Stimulated activated CD8-positive, alpha-beta memory T cell treated with anti-CD3 and anti-CD28 coated beads, Interleukin-12 subunit alpha, Interleukin-12 subunit beta, amount 100 ng/mL, for 1 hour (primary cell): ENCODE measurements at places on chromosomes 6 and 20.

- no peak for DNase-seq
These were observed 586.8 kb upstream of the JAG1 start for GRCh38 chr20:11260611-11261010.

DNA sequence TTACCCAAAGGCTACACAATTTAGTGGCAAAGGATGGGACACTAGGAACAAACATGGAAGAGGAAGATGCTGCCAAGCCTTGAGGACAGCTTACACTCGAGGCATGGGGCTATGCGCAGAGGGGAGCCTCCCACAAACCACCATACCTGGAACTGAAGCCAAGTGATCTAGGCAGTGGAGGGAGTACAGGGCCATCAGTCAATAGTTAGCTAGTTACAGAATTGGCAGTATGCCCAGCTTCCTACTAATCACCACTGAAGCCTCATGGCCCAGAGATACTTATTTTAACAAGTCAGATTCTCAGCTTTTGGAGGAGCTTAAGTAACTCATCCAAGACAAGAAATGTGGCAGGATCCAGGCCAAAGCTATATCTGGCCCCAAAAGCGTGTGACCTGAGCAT, 226.6 kb upstream of the MOCS1 start:
- DNase-seq = no peak

GRCh38 chr6:160667639-160668481, 3.8 kb upstream of the LPA start:
- no peak for DNase-seq

DNA sequence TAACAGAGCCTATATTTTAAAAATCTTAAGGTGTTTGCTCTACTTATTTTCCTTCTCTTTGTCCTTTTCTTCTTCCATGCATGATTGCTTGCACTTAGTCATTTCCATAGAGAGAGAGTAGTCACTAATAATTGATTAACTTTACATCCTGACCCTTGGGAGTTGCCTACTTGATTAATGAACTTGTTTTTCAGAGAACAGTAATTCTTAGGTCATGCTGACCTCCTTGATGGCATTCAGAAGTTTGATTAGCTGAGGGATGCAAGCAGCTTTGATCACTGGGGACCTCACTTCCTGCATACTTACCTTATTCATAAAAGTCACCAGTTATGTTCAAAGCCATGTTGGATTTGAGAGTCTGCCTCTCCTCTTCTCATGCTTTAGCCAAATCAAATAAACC, 715.6 kb upstream of the ID4 start:
- DNase-seq = no peak

DNA sequence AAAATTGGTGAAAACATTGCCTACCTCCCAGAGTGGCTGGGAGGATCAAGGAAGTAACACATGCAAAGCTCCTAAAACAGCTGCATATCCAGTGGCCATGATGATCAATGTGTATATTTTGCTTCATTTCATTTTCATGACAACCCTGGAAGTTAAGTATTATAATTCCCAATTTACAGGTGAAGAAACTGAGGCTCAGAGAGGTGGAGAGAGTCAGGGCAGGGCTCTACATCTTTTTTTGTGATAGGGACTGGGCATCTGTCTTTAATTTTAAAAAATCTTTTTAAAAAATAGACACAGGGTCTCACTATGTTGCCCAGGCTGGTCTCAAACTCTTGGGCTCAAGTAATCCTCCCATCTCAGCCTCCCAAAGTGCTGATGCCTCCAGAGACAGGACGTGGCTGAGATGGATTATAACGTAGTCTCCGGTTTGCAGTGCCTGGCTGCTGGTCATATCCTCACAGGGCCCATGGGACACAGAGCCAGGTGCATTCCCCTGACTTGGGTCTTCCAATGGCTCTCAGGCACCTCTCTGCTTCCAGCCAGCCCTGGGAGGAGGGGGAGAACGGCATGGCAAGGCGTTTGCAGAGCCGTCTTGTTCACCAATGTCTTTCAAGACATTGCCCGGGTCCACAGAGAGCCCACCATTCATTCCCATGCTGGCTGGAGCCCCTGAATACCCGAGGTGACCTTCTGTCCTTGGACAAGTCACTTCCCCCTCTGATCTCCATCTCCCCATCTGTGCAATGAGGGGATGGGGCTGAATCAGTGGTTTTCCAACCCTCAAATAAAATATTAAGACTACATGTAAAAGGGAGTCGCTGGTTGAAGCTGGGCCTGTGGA, 38.3 kb downstream of the HNF4A start:
- no peak for DNase-seq

DNA sequence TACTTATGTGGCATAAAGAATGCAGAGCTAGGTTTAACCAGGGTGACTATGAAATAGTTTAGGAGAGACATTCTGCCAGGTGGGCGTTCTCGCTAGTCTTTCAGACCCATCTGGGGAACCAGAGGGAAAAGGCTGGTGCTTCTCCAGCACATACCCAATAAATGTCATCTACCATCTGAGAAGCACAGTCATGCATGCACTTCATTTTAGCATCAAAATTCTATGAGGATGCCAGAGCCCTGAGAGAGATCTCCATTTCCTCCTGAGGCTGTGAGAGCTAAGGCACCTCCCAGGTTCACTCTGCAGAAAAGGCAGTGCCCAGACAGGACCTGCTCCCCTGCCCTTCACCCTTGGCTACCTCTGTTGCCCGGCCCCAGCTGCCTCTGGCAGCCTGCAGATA, 231.7 kb upstream of the PRND start:
- DNase-seq = no peak

DNA sequence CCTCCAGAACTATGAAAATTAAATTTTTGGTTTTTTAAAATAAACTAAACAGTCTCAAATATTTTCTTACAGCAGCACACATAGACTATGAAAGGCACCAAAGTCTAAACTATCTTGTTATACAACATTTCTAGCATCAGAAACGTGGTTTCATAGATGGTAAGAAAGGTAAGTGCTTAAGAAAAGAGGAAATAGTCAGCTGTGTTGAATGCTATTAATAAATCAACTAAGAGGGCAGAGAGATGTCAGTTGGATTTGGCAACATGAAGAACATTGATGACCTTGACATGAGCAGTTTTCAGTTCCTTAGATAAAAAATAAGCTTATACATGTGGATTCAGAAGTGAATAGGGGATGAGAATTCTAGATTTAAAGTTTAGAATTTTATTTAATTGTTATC, 113.6 kb downstream of the RFX6 start:
- DNase-seq = no peak

DNA sequence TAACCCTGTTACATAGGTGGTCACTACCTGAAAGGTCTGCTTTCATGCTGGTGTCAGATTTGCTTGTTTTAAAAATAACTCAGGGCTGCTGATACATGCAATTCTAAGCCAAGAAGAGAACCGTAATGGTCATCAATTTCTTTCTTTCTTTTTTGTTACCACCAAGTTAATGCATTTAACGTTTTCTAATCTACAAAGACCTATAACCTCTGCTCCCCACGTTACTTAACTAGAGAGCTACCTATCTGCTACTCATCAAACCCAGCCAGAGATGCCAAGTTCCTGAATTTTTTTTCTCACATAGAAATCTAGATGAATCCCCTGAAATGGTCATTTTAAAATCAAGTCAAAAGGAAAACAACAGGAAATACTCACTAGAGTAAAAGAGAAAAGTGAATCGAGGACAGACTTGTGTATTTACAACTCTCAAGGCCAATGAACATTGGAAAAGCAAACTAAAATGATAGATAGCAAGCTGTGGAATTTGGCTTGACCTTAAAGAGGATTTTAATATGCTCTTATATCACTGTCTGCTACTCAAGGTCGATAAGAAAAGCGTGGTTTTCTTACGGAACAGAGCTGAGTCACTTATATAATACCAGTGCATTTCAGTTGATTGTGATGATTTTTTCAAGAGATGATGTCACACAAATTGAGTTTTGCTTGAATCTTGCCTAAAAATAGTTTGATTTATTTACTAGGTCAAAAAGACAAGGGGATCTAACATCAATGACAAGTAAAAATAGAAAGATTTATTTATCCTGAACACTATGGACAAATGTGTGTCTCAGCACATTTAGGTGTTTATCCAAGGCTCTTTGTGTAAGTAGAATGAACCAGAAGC, 67.9 kb downstream of the SGK1 start:
- no peak for DNase-seq

GRCh38 chr6:162684052-162684451, 43.5 kb downstream of the PRKN start:
- DNase-seq = no peak

GRCh38 chr6:114312931-114313330, 29.9 kb downstream of the HS3ST5 start:
- no peak for DNase-seq

GRCh38 chr6:127078669-127079068, 39.8 kb upstream of the RSPO3 start:
- DNase-seq = no peak

- no peak for DNase-seq
These were observed 212.5 kb upstream of the ECI2 start for GRCh38 chr6:4347877-4348276.

DNA sequence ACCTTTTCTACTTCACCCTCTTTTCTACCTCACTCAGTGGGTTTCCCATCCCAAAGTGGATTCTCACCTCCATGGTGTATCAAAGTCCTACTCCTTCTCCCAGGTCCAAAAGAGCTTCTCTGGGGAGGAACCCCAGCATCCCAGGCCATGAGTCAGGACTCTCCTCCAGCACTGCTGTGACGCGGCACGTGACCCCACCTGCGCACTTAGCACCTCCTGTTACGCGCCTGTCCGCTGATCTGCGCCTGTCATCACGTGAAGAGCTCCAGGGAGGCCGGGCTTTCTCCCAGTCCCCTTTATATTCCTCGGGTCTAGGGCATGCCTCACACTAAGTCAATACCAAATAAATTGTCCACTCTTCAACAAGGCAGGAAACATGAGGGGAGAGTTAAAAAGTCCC, 226.9 kb upstream of the QKI start:
- DNase-seq = no peak

- no peak for DNase-seq
These were observed 88.8 kb upstream of the PRND start for GRCh38 chr20:4632876-4633275.

GRCh38 chr20:13199279-13199678, 21.8 kb upstream of the ISM1 start:
- no peak for DNase-seq

GRCh38 chr6:166636191-166636933, 9.3 kb upstream of the RPS6KA2 start:
- DNase-seq = no peak

GRCh38 chr20:23190557-23190956, 104.4 kb upstream of the CD93 start:
- no peak for DNase-seq
